ENCODE measurements at places on chromosomes 7 and 10. TPM values are rescaled to one million over a fixed set of nuclear protein-coding genes. Genes with fewer than 3 reads are reported as not detected.

GRCh38 chr10:95401704-95402469 lies 111.1 kb upstream of the PDLIM1 start:
- no peaks in the 10 kb centered on the region for H3K27me3 ChIP-seq
- DNase-seq = no peak
- no peaks in the 10 kb centered on the region for H3K4me1 ChIP-seq
- no peaks in the 10 kb centered on the region for H3K36me3 ChIP-seq

- peaks cover 93% of the 10 kb centered on the region for H3K36me3 ChIP-seq
- no peak overlapping the region for H3K4me3 ChIP-seq
- H3K27me3 ChIP-seq = no peaks in the 10 kb centered on the region
- H3K4me1 ChIP-seq = no peaks in the 10 kb centered on the region
Observed at GRCh38 chr10:26743091-26743490, 45.6 kb downstream of the PDSS1 start.

DNA sequence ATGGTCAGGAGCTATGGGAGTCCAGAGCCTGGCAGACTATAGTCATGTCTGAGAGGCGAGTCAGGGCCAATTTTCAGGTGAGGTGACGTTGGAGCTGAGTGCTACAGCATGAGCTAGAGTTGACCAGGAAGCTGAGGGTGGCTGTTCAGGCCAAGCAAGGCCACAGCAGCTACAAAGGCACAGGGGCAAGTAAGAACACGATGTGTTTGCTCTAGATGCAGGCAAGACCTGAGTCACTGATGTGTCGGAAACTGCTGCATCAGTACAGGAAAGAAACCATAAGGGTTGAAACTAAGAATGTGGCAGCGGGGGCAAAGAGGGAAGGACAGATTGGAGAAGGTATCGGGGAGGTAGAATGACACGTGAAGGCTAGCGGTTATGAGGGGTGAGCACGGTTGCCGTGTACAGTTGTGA lies 11.8 kb upstream of the RRP12 start:
- H3K27me3 ChIP-seq = no peaks in the 10 kb centered on the region
- no peak overlapping the region for H3K27ac ChIP-seq
- no peaks in the 10 kb centered on the region for H3K4me1 ChIP-seq
- H3K4me3 ChIP-seq = no peak overlapping the region
- DNase-seq = no peak

GRCh38 chr7:106895246-106895864 lies 30.3 kb downstream of the PIK3CG start:
- no peaks in the 10 kb centered on the region for H3K36me3 ChIP-seq
- no peaks in the 10 kb centered on the region for H3K4me1 ChIP-seq
- no peak overlapping the region for H3K27ac ChIP-seq

DNA sequence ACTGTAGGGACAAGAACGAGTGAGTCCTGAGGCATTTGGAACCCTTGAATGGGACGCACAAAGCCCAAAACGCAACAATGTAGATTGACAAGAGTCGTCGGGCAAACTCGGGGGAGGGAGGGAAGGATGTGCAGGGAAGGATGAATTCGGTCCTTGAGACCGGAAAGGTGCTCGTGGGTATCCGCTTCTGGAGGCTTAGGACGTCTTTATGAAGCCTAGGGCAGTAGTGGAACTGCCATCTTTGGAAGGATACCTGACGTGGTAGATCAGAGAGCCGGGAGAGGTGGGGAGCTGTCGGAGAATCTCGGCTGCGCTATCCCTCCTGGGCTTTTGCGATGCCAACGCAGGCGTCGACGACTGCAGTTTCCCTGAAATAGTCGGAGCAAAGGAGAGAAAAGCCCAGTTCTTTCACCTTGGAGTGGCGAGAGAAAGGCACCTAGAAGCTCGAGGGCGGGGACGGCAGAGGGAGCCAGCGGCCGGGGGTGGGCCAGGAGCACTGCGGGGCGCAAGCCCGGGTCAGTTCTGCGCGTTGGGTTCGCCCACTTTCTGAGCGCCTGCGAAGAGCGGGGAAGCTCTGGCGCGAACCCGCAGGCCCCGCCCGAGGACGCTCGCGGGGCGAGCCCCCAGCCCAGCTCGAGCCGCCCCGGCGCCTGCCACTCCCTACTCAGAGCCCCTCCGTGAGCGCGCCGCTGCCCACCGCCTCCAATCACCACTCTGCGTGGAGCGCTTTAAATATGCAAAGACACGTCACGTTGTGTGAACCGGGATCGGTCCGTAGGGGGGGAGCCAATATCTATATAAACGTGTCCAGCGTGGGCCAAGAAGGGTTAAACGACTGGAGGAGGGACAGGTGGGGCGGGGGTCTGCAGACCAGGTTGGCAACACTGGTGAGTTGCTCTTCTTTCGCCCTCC lies at the start of gene CYP26C1:
TSS of gene CYP26C1 (plus strand) at position 824 of the 912 bp plus-strand sequence. CDS start 466 bp downstream, outside the sequence.
- H3K36me3 ChIP-seq = peaks cover 5% of the 10 kb centered on the region
- H3K27me3 ChIP-seq = peaks cover 95% of the 10 kb centered on the region
- DNase-seq = peak; percentile 70
- no peak within 1 kb of the TSS for H3K27ac ChIP-seq

- H3K27ac ChIP-seq = no peak overlapping the region
- no peak for DNase-seq
- H3K27me3 ChIP-seq = no peaks in the 10 kb centered on the region
- no peak overlapping the region for H3K4me3 ChIP-seq
Observed at GRCh38 chr10:130560116-130560515, 423.9 kb downstream of the GLRX3 start.

DNA sequence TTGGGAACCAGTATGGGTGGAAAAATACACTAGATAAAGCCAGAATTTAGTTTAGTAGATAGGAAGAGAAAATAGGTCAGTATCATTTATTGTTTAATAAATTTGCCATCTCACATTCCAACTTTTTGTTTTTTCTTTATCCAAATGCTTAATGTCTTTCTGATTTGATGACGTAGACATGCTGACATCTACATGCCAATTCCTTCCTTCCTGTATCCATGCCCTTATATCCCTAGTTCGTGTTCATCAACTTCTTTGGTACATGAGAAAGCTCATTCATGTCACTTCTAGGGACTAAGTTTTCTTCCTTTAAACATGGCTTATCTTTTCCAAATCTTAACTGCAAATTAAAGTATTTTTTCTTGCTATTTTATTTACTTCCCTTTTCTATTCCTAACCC lies 30.5 kb upstream of the ING3 start:
- H3K36me3 ChIP-seq = no peaks in the 10 kb centered on the region
- no peak overlapping the region for H3K4me3 ChIP-seq
- no peak overlapping the region for H3K27ac ChIP-seq
- no peak for DNase-seq

DNA sequence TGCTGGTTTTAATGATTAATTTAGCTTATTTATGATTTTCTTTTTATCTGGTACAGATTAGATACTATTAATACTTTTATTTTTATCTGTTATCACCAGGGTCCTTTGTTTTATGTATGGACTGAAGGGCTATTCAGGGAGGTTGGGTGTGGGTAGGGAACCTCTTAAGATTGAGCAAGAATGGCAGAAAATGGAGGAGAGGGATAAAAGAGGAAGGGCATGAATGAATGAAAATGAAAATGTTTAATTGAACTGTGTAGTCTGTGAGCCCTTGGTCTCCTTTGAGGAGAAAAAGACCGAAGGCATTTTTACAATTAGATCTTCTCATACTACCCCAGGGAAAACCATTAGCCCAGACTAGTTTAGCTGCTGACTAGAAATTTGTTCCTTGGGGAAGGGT lies 93.1 kb downstream of the CDK14 start:
- no peak overlapping the region for H3K27ac ChIP-seq
- H3K4me1 ChIP-seq = peaks cover 6% of the 10 kb centered on the region
- no peak for DNase-seq
- H3K4me3 ChIP-seq = no peak overlapping the region

DNA sequence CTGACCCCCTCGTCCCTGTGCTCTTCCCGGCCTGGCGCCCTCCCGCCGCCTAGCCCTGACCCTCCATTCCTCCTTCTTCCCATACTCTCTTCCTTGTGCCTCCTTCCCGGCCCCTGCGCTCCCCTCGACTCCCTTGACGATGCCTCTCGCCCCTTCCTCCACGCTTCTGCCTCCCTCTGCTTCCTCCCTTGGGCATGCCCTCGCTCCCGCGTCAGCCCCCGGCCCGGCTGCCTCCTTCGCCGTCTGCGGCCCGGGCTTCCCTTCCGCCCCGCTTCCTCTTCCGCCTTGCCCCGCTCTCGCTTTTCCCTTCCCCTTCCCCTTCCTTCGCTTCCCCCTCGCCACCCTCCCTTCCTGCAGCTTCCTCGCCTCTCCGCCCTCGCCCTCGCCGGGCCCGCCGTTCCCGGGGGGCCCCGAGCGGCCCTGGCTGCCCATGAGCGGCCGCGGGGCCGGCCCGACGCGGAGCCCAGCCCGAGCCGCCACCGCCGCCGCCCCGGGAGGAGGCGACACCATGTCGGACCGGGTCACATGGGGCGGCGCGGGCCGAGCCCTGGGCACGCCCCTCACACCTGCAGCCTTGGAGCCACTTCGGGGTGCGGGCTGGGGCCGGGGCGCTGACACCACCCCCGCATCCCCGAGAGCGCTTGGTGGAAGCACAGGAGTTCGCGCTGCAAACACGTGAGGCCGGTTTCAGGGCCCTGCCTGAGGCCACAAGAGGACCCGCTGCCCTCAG lies at the start of gene FBXW4:
TSS of gene FBXW4 (minus strand) at position 497 of the 730 bp plus-strand sequence. CDS start at position 432, 65 bp downstream.
- peak within 1 kb of the TSS; percentile 87 for H3K4me3 ChIP-seq
- H3K27ac ChIP-seq = peak within 1 kb of the TSS; percentile 71
- peaks cover 4% of the 10 kb centered on the region for H3K36me3 ChIP-seq
- DNase-seq = peak; percentile 86
- no peaks in the 10 kb centered on the region for H3K27me3 ChIP-seq

DNA sequence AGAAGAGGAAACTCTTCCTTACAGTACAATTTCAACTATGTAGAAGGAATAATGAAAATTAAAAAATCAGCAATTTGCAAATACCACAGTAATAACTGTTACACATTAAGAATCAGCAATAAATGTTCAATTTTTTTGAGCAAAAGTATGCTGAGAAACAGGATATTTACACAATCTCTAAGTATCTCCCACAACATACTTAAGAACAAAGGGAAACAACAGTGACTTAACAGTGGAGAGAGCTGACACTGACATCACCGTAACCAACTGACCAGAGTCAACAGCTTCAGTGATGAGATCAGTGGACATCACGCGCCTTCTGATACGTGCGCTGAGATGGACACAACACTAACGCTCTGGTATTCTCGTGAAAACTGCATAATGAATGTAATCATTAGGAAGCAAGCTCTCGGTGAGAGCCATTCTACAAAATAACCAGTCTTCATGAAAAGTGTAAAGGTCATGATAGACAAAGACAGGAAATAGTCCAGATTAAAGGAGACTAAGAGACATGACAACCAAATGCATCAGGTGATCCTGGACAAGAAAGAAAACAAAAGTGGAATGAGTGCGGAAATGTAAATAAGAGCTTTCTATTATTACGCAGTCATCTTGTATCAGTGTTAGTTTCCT lies 82.6 kb downstream of the PIP4K2A start:
- no peaks in the 10 kb centered on the region for H3K4me1 ChIP-seq
- DNase-seq = no peak
- H3K27ac ChIP-seq = no peak overlapping the region
- H3K4me3 ChIP-seq = no peak overlapping the region

DNA sequence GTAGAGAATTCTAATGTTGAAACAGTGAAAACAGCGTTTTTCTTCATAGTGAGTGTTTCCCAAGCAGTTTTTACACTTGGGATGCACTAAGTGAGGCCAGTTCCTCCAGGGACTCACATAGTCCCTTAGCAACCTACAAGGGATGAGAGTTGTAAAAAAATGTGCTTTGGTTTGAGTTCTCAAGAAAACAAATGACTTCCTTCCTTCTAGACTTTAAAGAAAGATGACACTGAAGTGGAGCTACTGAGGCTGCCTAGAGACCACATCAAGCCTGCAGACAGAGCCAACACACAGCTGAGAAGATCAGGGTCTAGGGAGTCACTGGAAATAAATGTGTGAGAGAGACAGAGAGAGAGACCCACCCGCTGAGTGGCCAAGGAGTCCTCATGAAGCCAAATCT lies 264.4 kb downstream of the TNS3 start:
- peaks cover 17% of the 10 kb centered on the region for H3K4me1 ChIP-seq
- H3K36me3 ChIP-seq = peaks cover 31% of the 10 kb centered on the region
- no peak overlapping the region for H3K4me3 ChIP-seq
- H3K27me3 ChIP-seq = no peaks in the 10 kb centered on the region
- DNase-seq = no peak

DNA sequence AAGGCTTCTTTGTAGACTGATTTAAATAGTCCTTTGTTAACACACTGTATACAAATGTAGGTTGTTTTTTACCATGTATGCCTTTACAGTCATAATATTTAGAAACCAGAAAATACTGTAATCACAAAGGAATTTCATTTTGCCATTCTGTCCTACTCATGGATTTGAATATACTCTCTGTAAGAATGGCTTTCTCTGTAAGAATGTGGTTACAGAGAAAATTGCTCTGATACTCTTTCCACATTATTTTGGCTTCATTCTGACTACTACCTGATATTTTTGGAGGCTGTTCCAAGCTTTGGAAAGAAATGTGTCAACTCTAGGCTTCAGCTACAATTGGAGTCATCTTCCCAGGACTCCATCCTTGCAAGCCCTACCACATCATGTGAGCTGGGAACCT lies 23.5 kb downstream of the CH25H start:
- no peaks in the 10 kb centered on the region for H3K27me3 ChIP-seq
- no peak overlapping the region for H3K4me3 ChIP-seq
- DNase-seq = no peak
- H3K4me1 ChIP-seq = no peaks in the 10 kb centered on the region
- H3K27ac ChIP-seq = no peak overlapping the region
- H3K36me3 ChIP-seq = no peaks in the 10 kb centered on the region

DNA sequence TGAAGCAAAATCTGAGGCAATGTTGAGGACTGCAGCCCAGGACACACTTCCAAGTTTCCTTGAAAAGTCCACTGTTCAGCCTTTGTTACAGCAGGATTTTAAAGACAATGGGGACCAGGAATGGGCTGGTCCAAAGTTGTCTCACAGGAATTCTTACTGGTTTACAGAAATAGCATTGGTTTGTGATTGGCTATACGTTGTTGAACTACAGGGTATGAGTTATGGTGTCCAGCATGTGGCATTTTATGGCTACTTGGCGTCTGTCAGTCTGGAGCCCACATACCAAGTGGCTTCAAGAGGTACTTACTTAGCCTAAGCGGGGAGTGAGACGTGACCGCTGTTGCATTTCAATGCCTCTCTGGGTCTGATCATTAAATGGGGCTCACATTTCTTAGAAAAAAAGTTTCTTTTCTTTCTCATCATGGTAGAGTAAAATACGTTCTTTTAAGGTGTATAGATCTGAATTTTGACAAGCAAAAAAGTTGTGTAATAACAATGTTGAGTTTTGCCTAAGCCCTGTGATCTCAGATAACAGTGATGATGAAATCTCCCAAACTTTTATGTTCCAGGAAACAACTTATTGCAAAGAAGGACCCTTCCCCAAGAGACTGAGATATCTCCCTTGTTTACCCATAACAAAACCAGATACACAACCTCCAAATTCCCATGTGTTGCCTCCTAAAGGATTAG lies 100.0 kb upstream of the TRIM24 start:
- H3K4me3 ChIP-seq = no peak overlapping the region
- DNase-seq = no peak
- H3K27ac ChIP-seq = no peak overlapping the region
- no peaks in the 10 kb centered on the region for H3K4me1 ChIP-seq

The ADIRF gene
- total RNA-seq = not detected

The NXPH1 gene
- total RNA-seq = not detected

The CCDC7 gene
- total RNA-seq = 2.5 TPM

The GPR37 gene
- total RNA-seq = 94.8 TPM

The TDRD1 gene
- total RNA-seq = not detected

The IL2RA gene
- total RNA-seq = not detected

The TEX47 gene
- not detected for total RNA-seq

The ADAP1 gene
- total RNA-seq = 8.0 TPM
